Left ventricle myocardium inferior (tissue), 1 donor: ENCODE measurements at places on chromosomes 3 and 15. TPM values are rescaled to one million over a fixed set of nuclear protein-coding genes. Genes with fewer than 3 reads are reported as not detected.

Gene ACTL6A
- total RNA-seq: 22.6 TPM

Gene GOLGA8N
- 10.9 TPM for total RNA-seq

Gene CPLX3
- 1.2 TPM for total RNA-seq

Gene HCLS1
- total RNA-seq: 8.7 TPM

Gene ADAMTS17
- 0.99 TPM for total RNA-seq

DNA sequence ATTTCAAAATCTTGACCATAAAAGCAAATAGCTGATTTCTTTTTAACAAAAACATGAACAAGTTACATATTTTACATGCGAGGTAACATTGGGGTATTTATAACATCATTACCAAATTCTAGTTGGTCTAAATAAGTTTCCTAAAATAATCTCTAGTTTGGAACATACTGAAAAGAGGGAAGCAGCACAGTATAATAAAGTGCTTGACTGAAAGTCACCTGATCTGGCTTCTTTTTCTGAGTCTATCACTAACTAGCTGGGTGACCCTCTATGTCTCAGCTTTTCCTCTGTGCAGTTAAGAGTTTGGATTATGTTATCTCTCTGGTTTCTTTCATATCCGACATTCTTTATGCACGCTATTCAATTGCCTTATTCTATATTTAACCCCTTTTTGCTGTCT lies 19.8 kb upstream of the CNTN4 start:
- DNase-seq: no peak
- no peaks in the 10 kb centered on the region for H3K27me3 ChIP-seq
- no peak overlapping the region for H3K4me3 ChIP-seq
- no peaks in the 10 kb centered on the region for H3K36me3 ChIP-seq
- no peaks in the 10 kb centered on the region for H3K4me1 ChIP-seq

DNA sequence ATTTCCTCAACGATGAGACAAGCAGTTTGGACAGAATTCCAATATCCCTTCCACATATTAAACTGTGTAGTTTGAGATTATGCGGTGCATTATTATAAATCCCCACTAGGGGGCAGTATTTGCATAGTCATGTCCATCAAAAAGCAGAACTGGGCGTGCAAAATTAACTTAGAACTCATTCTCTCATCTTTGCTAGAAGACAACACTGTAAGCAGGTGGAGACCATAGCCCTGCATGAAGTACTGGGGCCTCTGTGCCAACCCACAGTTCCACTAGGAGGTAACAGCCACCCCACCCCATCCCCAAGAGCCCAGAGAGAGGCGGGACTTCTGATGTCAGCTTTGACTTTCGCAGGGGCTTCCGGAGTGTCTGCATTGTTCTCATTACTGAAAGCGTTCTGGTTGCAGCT lies 106.6 kb upstream of the TMC3 start:
- no peaks in the 10 kb centered on the region for H3K36me3 ChIP-seq
- peaks cover 6% of the 10 kb centered on the region for H3K4me1 ChIP-seq
- no peak for DNase-seq
- no peak overlapping the region for H3K27ac ChIP-seq
- H3K27me3 ChIP-seq: no peaks in the 10 kb centered on the region

DNA sequence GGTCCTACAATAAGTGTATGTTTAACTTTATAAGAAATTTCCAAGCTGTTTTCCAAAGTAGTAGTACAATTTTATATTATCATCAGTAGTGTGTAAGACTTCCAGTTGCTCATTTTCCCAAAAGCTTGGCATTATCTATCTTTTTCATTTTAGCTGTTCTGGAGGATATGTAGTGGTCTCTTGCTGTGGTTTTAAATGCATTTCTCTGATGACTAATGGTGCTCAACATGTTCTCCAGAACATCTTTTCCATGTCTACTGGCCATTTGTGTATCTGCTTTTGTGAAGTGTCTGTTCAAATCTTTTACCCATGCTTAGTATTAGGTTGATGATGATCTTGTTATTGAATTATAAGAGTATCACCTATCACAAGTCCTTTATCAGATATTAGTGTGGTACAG lies 13.3 kb downstream of the BCL2A1 start:
- no peaks in the 10 kb centered on the region for H3K36me3 ChIP-seq
- DNase-seq: no peak
- H3K27ac ChIP-seq: no peak overlapping the region
- H3K4me3 ChIP-seq: no peak overlapping the region
- H3K4me1 ChIP-seq: no peaks in the 10 kb centered on the region
- H3K27me3 ChIP-seq: no peaks in the 10 kb centered on the region

DNA sequence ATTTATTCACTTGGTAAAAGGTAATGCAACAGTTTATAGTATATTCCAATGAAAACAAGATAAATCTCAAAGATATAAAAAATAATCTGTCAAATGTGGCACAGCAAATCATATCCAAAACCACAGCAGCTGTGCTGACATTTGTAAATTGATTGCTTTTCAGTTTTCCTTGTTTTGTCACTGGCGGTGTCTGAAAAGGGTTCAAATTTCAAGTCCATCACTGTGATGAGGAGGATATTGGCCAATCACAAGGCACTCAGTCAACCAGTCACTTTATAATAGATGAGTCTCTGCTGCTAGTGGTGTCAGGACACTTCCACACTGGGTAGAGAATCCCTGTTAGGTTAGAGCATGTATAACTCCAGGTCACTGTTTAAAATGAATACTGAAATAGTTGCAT lies 154.8 kb downstream of the SLC9A9 start:
- no peak for DNase-seq
- H3K27me3 ChIP-seq: no peaks in the 10 kb centered on the region
- no peak overlapping the region for H3K4me3 ChIP-seq
- H3K4me1 ChIP-seq: no peaks in the 10 kb centered on the region

GRCh38 chr3:10926811-10927521 lies 65.6 kb upstream of the SLC6A1 start:
- no peaks in the 10 kb centered on the region for H3K36me3 ChIP-seq
- no peaks in the 10 kb centered on the region for H3K4me1 ChIP-seq
- peaks cover 34% of the 10 kb centered on the region for H3K27me3 ChIP-seq
- H3K27ac ChIP-seq: no peak overlapping the region
- no peak for DNase-seq
- H3K4me3 ChIP-seq: no peak overlapping the region

DNA sequence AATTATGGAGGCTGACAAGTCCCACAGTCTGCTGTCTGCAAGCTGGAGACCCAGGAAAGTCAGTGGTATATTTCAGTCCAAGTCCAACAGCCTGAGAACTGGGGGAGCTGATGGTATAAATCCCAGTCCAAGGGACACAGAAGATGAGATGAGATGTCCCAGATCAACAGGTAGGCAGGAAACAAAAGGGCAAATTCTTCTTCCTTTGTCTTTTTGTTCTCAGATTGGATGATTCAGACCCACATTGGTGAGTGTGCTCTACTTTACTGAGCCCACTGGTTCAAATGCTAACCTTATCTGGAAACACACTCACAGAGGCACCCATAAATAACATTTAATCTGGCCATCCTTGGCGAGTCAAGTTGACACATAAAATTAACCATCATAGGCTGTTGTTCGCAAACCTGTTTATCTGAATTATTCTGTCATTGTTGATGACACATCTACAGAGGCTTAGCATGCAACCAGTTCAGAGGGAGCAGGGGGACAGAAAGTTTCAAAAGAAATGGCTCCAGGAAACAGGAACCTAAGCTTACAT lies 62.7 kb upstream of the ITGA11 start:
- peaks cover 27% of the 10 kb centered on the region for H3K4me1 ChIP-seq
- no peak for DNase-seq
- H3K27me3 ChIP-seq: peaks cover 17% of the 10 kb centered on the region
